ENCODE measurements at places on chromosomes 4 and X.

- DNase-seq, result no peak
Measured at GRCh38 chrX:153778684-153779101, 2.1 kb upstream of the SRPK3 start.

GRCh38 chrX:1425381-1425780 is 27.3 kb downstream of the ASMTL start:
- no peak for DNase-seq

DNA sequence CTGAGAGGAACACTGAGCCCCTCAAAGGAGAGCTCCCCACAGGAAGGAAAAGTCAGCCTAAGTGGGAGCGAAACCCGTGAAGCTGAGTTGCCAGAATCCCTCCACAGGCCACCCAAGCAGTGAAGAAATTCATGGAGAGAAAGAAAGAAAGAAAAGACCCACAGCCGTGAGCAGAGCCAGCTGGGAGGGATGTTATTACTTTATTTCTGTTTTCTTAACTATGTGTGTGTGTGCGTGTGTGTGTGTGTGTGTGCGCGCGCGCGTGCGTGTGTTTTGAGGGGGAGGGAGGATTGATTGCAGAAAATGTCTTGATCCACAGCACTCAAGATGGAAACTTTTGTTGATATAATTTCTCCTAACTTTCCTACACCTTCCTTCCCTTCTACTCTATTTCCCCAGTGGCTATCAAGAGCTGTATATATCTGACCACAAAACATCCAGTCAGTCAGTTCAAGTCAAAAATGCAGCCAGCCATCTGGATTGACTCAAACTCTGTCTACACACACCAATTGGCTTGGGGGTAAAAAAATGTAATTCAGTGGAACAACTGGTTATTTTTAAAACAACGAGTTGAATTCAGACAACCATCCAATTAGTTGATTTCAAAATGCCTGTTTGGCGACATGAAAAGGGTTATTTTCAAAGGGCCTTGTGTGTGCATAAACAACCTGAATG is 13.8 kb upstream of the GPC3 start:
- no peak for DNase-seq

DNA sequence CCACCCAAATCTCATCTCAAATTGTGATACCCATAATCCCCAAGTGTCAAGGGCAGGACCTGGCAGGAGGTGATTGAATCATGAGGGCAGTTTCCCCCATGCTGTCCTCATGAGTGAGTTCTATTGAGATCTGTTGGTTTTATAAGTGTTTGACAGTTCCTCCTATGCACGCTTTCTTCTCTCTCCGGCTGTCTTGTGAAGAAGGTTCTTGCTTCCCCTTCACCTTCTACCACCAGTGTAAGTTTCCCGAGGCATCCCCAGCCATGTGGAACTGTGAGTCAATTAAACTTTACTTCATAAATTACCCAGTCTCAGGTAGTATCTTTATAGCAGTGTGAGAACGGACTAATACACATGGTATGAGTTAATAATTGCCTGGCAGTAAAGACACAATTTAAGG is 581.7 kb upstream of the AMOT start:
- DNase-seq, result no peak

DNA sequence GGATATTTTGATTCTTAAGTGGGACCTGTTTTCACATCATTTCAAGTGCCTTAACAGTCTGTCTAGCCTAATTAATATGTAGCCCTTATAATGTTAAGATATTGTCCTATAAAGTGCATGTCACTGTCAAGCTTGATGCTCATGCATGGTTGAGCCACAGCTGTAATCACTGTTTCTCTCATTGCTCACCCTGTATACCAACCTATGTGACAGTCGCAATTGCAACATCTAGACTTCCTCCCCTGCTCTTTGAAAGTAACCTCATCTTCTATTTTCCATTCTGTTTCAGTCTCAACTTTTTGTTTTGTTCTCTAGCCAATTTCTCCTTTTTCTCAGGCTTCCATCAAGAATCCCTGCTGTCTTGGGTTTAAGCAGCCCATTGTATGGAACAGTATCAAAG is 24.4 kb upstream of the MSL3 start:
- no peak for DNase-seq
